ENCODE measurements at places on chromosomes 6 and 20.

DNA sequence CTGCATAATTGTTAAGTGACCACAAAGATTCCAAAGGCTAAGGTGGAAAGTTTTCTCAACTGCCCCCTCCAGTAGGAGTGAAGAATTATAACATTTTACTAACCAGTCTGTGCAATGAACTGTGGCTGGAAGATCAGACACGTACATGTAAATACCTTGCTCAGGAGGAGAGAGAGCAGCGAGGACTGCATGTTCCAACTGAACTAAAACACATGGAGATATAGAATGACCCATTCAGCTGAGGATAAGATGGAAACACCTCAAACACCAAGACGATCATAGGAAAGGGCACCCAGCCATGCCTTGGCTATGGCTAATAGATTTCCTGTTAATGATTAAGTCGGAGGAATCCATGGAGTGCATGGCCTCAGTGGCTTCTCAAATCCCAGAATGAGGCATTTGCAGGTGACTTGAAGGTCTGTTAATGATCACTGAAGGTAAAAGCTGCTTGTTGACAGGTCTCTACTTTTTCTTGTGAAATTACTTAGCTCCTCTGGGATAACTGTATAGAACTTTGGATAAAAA is 875.6 kb downstream of the TFAP2A start:
- DNase-seq, result no peak

GRCh38 chr20:62292108-62292507 is 10.7 kb upstream of the ADRM1 start:
- no peak for DNase-seq

DNA sequence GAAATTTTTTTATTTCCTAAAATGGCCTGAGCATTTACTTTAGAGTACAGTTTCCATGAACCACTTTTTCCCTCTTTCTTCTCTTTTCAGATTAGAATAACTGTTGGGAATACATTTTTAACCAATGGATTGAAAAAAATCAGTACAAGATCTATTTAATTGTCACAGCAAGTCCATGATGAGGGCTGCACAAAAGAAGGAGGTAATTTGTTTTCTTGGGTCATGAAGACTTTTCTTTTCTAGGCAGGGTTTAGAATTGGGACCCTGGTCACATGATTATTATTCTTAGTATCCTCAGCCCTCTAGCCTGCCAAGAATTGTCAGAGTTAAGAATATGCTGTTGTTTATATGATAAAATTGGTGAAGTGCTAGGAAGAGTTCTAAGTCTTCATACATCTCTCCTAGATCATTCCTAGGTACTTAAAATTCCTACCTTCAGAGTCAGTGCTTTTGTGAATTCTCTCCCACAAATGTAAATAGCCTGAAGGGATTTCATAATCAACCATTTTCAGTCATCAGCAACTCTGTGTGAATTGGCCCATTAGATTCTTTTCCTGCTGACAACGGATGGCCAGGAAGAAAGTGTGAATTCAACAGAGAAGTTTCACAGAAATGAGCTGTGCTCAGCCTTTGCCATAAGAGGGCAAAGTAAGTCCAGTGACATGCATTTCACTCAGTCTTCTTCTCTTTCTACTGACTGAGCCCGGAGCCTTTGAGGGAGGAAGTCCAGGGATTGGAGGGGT is 32.4 kb upstream of the TPBG start:
- no peak for DNase-seq

DNA sequence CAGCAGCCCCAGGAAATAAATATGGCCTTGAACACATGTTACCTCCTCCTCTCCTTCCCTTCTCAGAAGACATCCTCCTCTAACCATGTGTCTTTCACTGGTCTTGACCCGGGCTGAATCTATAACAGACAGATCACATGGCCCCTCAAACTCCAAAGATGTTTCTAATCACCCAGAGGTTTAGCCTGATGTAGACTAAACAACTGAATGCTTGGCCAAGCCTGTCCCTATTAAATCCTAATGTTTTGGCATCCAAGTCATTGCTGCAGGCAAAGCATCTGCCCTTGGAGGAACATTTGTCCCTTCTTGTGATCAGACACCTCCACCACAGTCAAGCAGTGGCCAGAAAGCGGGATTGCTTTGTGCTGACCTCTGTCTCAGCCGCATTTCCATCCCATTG is 65.5 kb downstream of the ANKRD60 start:
- DNase-seq, result no peak

- no peak for DNase-seq
Measured at GRCh38 chr6:36822506-36823269, 16.6 kb downstream of the CPNE5 start.

- no peak for DNase-seq
Measured at GRCh38 chr6:2791450-2791974, 26.3 kb downstream of the WRNIP1 start.

All from D721Med (cell line).